CD4-positive, alpha-beta memory T cell (primary cell): ENCODE measurements at places on chromosomes 3 and 15. TPM values are rescaled to one million over a fixed set of nuclear protein-coding genes. Genes with fewer than 3 reads are reported as not detected.

The SH3GL3 gene
- not detected for total RNA-seq

The SPINT1 gene
- 4.0 TPM for total RNA-seq

The GOLGA8J gene
- 0.20 TPM for total RNA-seq

The SI gene
- total RNA-seq = not detected

The CD86 gene
- total RNA-seq = 1.2 TPM

The CFAP100 gene
- total RNA-seq = not detected

The SEMA6D gene
- not detected for total RNA-seq

DNA sequence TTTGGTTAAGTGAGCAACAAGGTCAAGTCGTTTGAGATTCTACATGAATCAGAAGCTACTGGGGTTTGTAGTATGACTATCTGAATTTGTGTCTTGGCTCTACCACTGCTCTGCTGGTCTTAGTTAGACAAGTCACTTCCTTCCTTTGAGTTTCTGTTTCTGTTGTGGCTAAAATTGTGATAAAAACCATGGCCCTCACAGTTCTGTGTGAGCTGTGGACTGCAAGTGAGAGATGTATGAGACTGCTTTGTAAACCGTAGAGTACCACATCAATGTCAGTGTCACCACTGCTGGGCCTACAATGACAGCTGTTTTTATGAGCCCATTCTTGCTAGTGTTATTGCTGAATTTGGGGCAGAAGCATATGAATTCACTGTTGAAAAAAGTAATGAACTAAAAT lies 32.7 kb downstream of the RARB start:
- DNase-seq = no peak
- no peaks in the 10 kb centered on the region for H3K36me3 ChIP-seq
- no peak overlapping the region for H3K27ac ChIP-seq
- no peak overlapping the region for H3K4me3 ChIP-seq
- H3K27me3 ChIP-seq = no peaks in the 10 kb centered on the region
- H3K4me1 ChIP-seq = no peaks in the 10 kb centered on the region

- no peaks in the 10 kb centered on the region for H3K27me3 ChIP-seq
- H3K4me3 ChIP-seq = peak overlapping the region; percentile 86
- DNase-seq = peak; percentile 81
- H3K36me3 ChIP-seq = no peaks in the 10 kb centered on the region
- peak overlapping the region; percentile 95 for H3K27ac ChIP-seq
Measured at GRCh38 chr3:141875893-141876380, 506 bp upstream of the ATP1B3 start.

- no peak overlapping the region for H3K4me3 ChIP-seq
- DNase-seq = no peak
- no peak overlapping the region for H3K27ac ChIP-seq
- no peaks in the 10 kb centered on the region for H3K36me3 ChIP-seq
- H3K4me1 ChIP-seq = peaks cover 22% of the 10 kb centered on the region
Measured at GRCh38 chr3:51966016-51966415, 1.2 kb downstream of the PCBP4 start.

- no peaks in the 10 kb centered on the region for H3K27me3 ChIP-seq
- H3K27ac ChIP-seq = no peak overlapping the region
- H3K4me3 ChIP-seq = no peak overlapping the region
- H3K4me1 ChIP-seq = no peaks in the 10 kb centered on the region
- no peaks in the 10 kb centered on the region for H3K36me3 ChIP-seq
Measured at GRCh38 chr3:54527521-54527920, 400.3 kb downstream of the LRTM1 start.

GRCh38 chr3:89983449-89983848 lies 876.0 kb downstream of the EPHA3 start:
- no peak overlapping the region for H3K27ac ChIP-seq
- H3K4me3 ChIP-seq = no peak overlapping the region
- DNase-seq = no peak
- H3K36me3 ChIP-seq = no peaks in the 10 kb centered on the region

- H3K4me3 ChIP-seq = no peak overlapping the region
- H3K4me1 ChIP-seq = no peaks in the 10 kb centered on the region
- H3K36me3 ChIP-seq = no peaks in the 10 kb centered on the region
- DNase-seq = no peak
- no peak overlapping the region for H3K27ac ChIP-seq
Measured at GRCh38 chr3:22594990-22595389, 608.1 kb upstream of the UBE2E2 start.

GRCh38 chr3:52835766-52836470 lies 1.1 kb upstream of the MUSTN1 start:
- no peak overlapping the region for H3K27ac ChIP-seq
- no peak overlapping the region for H3K4me3 ChIP-seq
- DNase-seq = no peak
- peaks cover 4% of the 10 kb centered on the region for H3K36me3 ChIP-seq

GRCh38 chr3:13268120-13268519 lies 152.0 kb downstream of the NUP210 start:
- no peak for DNase-seq
- no peaks in the 10 kb centered on the region for H3K4me1 ChIP-seq
- no peak overlapping the region for H3K27ac ChIP-seq
- H3K36me3 ChIP-seq = no peaks in the 10 kb centered on the region

GRCh38 chr3:168531116-168531515 lies 435.4 kb upstream of the GOLIM4 start:
- H3K4me3 ChIP-seq = no peak overlapping the region
- H3K4me1 ChIP-seq = no peaks in the 10 kb centered on the region
- DNase-seq = no peak
- no peak overlapping the region for H3K27ac ChIP-seq
- H3K36me3 ChIP-seq = no peaks in the 10 kb centered on the region
- no peaks in the 10 kb centered on the region for H3K27me3 ChIP-seq

DNA sequence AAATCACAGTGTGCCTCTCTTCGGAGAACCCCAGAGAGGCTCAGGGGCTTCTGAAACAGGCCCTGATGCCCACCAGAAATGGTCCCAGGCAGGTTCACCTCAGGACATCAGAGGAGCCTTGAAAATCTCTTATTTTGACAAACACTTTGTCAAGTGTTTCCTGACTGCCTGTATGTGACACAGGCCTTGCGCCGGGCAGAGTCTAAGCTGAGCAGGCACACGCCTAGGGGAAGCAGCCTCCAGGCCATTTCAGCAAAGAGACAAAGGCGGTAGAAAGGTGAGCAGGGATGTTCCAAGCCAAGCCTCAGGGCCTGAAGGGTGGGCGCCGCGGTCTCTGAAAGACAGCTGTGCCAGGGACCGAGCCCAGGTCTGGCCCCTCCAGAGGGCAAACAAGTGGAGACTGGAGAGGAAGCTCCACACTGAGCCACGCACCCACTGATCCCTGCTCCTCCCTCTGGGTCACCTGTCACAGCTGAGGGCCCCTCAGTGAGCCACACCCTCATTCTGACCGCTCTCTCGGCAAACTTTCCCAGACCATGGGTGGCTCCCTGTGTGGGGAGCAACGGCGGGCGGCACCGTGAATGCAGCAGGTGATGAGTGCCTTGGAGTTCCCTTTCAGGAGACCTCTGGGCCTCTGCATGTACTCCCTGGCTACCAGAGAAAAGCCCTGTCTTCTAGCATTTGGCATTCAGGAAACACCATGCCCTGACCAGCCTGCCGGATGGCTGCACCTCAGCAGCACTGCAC lies 136.1 kb downstream of the ADAMTS17 start:
- H3K4me3 ChIP-seq = no peak overlapping the region
- H3K36me3 ChIP-seq = no peaks in the 10 kb centered on the region
- no peaks in the 10 kb centered on the region for H3K27me3 ChIP-seq
- no peak for DNase-seq
- H3K27ac ChIP-seq = no peak overlapping the region

DNA sequence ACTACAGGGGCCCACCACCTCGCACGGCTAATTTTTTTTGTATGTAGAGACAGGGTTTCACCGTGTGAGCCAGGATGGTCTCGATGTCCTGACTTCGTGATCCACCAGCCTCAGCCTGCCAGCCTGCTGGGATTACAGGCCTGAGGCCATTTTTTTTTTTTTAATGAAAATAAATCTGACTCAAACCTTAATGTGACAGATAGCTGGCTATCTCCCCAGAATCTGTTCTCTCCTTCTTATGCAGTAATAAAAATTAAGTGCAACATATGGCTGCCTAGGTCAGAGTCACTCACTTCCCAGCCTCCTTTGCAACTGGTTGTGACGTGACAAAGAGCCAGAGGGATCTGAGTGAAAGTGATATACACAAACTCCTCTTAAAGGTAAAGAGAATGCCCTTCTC lies 53.0 kb downstream of the ZNF148 start:
- no peak overlapping the region for H3K4me3 ChIP-seq
- no peak for DNase-seq
- H3K4me1 ChIP-seq = no peaks in the 10 kb centered on the region
- H3K27me3 ChIP-seq = no peaks in the 10 kb centered on the region
- H3K36me3 ChIP-seq = peaks cover 22% of the 10 kb centered on the region
- no peak overlapping the region for H3K27ac ChIP-seq

DNA sequence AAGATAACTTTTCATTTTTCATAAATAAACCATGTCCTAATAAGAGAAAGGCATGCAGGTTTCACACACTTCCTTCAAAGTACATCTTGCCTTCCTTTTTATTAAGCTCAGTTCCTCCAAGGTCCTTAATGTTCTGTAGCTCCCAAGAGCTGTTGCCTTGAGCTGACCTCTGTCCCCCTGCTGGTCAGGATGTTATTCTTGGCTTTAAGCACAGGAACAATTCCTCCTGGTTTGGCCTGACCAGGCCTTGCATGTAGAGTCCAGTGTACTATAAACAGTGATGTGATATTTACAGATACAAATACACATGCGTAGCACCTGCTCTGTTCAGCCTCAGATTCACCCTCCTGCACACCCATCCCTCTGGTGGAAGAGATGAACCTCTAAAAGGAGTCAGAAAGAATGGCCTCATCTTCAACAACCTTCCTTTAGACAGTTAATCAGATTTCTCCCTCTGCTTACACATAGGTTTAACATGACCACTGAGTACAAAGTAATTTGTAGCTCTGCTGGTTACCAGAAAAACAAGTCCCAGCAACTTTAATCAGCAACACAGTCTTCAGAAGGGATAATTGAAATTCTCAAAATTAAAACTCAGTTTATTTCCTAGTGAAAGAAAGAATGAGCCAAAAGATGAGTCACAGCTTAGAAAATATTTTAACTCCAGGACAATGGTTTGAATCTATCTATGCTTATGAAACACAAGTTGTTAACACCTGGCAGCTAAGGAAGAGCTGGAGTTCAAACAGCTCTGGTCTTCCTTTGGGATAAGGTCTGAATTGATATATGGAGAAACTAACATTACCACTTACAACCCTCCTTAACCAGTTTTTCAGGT lies 46.5 kb downstream of the PTPN9 start:
- H3K36me3 ChIP-seq = no peaks in the 10 kb centered on the region
- H3K4me1 ChIP-seq = no peaks in the 10 kb centered on the region
- no peaks in the 10 kb centered on the region for H3K27me3 ChIP-seq
- no peak for DNase-seq
- no peak overlapping the region for H3K27ac ChIP-seq

GRCh38 chr3:20539666-20540065 lies 353.7 kb upstream of the SGO1 start:
- no peaks in the 10 kb centered on the region for H3K36me3 ChIP-seq
- H3K27me3 ChIP-seq = no peaks in the 10 kb centered on the region
- no peak overlapping the region for H3K27ac ChIP-seq
- no peak for DNase-seq
